Activated T-cell treated with anti-CD3 and anti-CD28 coated beads, Interleukin-2, amount 50 U/mL, for 72 hours (primary cell): ENCODE measurements at places on chromosomes 4 and X. TPM values are rescaled to one million over a fixed set of nuclear protein-coding genes. Genes with fewer than 3 reads are reported as not detected.

DNA sequence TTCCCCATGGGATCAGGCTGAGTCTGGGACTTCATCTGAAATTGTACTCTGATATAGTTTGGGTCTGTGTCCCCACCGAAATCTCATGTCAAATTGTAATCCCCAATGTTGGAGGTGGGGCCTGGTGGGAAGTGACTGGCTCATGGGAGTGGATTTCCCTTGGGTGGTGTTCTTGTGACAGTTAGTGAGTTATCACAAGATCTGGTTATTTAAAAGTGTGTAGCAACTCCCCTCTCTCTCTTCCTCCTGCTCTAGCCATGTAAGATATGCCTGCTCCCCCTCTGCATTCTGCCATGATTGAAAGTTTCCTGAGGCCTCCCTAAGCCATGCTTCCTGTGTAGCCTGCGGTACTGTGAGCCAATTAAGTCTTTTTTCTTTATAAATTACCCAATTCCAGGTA lies 61.0 kb downstream of the RASGEF1B start:
- no peak for DNase-seq

Gene CENPVL1
- not detected for total RNA-seq

GRCh38 chr4:128835498-128836222 lies 26.2 kb downstream of the JADE1 start:
- DNase-seq: no peak

Gene BMX
- not detected for total RNA-seq

Gene AKAP14
- total RNA-seq: not detected

Gene SMC1A
- total RNA-seq: 188 TPM

DNA sequence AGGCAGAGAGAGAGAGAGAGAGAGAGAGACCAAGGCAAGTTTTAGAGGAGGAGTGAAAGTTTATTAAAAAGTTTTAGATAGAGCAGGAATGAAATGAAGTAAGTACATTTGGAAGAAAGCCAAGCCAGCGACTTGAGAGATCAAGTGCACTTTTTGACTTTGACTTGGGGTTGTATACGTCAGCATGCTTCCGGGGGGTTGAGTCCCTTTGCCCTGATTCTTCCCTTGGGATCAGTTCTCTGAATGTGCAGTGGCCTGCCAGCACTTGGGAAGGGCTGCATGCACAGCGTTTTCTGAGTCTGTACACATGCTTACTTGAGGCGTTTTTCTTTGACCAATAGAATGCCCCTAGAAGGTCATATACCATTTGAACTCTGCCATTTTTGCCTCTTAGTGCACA lies 400.5 kb downstream of the PDGFC start:
- DNase-seq: no peak

Gene DIAPH2
- 11.6 TPM for total RNA-seq

Gene JAKMIP1
- 9.0 TPM for total RNA-seq

Gene RAB41
- not detected for total RNA-seq

DNA sequence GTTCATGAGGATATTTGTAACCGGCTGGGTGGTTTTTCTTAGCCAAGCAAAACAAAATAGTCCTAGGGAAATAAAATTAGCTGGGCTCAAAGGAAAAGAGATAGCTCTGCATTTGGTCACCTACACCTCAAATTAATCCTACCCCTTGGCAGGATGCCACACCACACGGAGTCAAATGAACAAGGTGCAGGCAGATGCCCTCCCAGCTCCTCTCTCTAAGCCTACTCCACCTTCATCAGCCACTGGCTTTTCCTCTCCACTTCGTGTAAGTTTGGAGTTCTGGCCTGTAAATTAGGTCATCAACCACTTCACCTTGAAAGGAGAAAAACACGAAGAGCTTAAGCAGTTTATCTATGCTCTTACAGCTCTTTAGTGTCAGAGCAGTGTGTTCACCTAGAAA lies 1.4 kb downstream of the DDIT4L start:
- DNase-seq: no peak

- DNase-seq: peak; percentile 0
These were observed 13.5 kb upstream of the ASMTL start for GRCh38 chrX:1466232-1466661.

- no peak for DNase-seq
These were observed 114.5 kb downstream of the ZNF330 start for GRCh38 chr4:141335166-141335565.

DNA sequence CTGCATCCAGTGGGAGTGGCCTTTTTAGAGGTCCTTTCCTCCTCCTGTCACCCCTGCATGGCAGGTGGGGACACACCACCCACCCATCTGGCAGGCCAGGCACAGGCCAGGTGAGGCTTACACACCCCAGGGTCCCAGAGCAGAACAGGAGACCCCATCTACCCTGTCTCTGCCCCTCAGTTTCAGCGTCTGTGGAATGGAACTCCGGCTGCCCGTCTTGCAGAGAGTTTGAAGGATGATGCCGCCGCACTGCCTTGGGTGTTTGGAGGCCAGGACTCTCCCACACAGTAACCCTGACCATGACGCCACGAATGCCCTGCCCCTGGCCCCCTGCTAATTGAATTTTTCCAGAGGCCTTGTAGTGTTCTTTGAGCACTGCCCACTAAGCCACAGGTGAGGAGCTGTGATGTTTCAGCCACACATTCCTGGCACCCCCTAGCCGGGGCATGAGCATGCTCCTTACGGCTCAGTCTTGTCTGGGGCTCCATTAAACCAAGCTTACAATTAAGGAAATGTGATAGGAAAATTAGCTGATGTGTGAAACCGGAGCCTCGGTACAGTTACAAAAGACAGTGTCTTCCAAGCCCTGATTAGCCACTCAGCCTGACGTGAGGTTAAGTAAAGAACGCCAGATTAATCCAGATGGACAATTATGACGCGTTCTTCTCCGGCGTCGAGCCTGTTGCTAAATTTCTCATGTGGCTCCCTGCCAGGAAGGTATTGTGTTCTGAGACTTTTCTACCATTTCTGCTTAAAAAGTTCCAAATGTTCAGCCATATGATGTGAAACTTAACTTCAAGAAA lies 39.3 kb downstream of the HMX1 start:
- DNase-seq: no peak

DNA sequence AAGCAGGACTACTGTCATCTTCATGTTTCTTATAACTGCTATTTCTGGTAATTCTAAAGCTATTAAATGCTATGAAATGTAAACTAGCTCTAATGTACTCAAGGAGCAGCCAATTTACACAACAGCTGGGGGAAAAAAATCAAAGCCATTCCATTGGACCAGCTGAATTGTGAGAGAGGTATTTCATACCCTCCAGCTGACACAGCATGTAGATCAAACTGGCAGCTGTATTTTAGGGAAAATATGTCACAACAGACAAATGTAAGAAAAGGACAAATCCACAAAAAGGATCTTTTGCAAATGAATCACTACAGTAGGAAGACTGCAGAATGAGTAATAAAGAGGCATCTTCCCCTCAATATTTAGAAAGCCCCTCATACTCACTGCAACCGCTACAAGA lies 65.2 kb upstream of the FAM47B start:
- no peak for DNase-seq

Gene MAOB
- total RNA-seq: 0.10 TPM

DNA sequence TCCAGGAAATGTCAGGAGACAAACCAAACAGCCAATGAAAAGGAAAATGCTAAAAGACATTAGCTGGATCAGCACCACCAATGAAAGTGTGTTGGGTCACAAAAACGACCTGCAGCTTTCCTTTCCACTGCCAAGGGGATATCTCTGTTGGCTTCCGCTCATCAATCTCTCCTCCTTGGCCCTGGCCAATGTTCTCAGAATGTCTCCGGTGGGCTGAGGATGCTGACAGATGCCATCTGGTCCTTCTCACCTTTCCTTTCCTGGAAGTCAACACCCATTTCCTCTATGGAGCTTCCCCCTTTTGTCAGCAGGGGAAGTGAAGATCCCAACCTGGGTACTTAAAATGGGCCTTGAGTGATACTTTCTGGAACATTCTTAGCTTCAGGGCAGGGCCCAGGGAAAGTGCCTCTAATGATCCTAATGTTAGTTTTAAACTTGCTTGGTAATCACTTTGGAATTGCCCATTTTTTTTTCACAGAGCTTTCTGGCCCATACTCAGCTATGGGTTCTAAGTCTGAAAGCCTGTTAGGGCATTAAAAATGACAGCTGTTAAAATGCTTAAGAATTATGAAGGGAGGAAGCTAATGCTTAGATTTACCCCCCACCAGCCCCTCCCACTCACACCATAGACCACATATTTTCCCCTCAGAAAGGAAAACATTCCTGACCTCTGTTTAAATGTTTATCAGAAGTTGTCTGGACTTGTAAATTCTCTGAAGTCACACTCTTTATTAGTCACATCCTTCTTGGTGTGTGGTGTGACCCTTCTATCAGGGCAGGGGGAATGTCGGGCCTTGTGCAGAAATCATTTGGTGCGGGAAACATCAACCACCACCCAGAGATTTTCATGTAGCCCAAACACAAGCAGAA lies 29.2 kb downstream of the IGFBP7 start:
- no peak for DNase-seq

DNA sequence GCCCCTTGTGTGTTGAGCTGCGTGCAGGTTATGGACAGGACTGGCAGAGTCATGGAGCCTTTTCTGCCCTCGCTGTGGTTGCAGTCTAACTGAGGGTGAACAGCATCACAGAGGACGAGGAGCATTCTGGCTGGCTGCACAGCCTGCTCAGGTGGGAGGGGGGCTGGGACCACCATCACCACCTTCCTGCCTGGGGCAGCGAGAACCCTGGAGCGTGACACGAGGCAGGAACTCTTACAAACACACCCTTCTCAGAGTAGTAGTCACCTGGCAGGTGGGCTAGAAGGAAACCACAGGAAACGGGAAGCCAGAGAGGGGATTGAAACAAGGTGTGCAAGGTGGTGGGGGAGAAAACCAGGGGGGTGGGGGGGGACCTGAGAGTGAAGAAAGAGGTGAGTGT lies 25.6 kb downstream of the TKTL1 start:
- no peak for DNase-seq

DNA sequence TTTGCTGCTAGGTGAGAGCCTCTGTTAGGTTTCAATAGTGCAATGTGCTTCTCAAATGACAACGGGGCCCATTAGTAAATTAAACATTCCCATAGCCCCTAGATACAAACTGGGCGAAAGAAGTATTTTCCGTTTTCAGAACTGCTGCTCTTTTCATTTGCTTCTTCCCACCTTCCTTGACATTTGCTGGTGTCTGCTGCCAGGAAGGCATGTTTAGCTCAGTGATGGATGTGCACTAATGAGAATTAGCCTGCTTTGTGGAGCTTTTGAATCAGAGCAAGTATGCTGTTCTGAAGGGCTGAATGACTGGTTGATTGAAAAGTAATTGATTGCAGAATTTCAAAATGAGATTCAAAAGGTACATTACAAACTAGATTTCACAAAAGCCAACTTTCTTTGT lies 57.0 kb downstream of the SHROOM3 start:
- DNase-seq: no peak

DNA sequence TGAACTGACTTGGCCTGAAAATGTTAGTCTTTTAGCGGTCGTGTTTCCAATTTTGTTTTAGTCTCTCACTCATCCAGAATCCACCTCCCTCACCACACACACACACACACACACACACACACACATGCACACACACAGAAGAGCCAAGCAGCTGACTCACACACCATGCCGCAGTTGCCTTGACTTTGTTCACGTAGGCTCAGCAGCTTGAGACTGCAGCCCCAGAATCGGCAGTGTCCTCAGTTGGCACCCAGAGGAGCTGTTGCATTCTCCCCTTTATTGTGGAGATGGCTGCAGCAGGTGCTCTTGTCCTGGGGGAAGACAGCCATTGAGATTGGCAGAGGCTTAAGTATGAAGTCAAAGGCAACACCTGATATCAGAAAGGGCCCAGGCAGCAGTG lies 20.9 kb upstream of the XPNPEP2 start:
- DNase-seq: no peak

- DNase-seq: no peak
These were observed 546.1 kb downstream of the PPP4R3C start for GRCh38 chrX:26916991-26917390.

Gene UGT2B15
- not detected for total RNA-seq
